NCI-H2029 (cell line): ENCODE measurements at places on chromosomes 4 and X.
A peak's percentile ranks its signal among the peaks of the same experiment; 100 is the strongest.

DNA sequence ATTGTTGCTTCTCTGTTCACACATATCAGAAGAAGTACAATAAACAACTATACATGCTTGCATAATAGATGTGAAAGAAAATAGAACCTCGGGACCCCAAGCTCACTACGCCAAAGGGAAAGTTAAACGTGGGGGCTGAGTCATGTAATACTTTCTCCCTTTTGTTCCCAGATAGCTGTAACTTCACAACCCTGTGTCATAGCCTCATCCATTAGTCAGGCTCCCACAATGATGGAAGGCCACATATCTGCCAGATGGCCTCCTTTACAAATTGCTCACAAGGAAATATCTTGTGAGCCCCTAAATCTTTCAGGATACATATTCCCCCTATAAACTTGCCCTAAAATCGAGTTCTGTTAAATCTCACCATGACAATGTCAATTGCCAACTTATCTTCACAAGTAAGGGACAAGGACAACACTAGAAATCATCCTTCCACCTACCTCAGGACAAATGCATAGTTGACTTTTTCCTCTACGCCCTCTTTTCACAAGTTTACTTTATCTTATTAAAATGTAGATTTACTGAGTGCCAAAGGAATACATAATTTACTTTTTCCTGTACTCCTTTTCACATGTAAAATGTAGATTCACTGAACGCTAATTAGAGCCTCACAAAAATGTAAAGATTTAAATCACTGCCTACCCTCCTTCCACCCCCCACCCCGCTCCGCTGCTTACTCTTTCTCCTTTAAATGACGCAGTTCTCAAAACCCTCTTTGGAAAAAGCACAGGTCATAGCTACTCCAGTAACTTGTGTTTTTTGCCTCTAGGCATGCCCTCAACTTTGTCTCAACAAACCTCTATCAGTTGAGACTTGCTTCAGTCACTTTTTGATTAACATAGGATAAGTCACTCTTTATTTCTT is 477.1 kb downstream of the DTHD1 start:
- DNase-seq: no peak

- no peak for DNase-seq
Measured at GRCh38 chrX:20263474-20263873, 3.2 kb downstream of the RPS6KA3 start.

- no peak for DNase-seq
Measured at GRCh38 chrX:124343016-124343415, 3.3 kb upstream of the SH2D1A start.

GRCh38 chrX:101759000-101759399 is 99.3 kb upstream of the ARMCX2 start:
- DNase-seq: no peak

DNA sequence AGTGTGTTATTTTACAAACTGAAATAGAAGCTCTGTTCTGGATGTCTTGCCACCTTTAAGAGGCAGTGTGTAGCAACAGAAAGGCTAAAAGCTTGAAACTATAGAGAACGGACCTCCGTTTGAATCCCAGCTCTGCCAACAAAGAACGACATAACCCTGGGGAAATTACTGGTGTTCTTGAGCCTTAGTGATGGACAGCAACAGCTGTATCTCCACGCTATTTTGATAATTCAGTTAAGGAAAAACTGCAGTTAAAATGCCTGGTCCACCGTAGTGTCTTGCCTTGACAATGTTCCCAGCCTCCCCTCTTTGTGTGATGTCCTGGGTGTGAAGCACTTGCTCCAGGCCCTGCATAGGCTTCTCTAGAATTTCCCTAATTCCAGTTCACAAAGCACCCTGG is 256.8 kb upstream of the HS3ST1 start:
- no peak for DNase-seq

- no peak for DNase-seq
Measured at GRCh38 chrX:41421071-41421729, 25.9 kb upstream of the NYX start.

- DNase-seq: no peak
Measured at GRCh38 chr4:57184378-57185029, 74.3 kb upstream of the IGFBP7 start.

GRCh38 chrX:153864101-153864500 is 21.9 kb downstream of the L1CAM start:
- DNase-seq: no peak

DNA sequence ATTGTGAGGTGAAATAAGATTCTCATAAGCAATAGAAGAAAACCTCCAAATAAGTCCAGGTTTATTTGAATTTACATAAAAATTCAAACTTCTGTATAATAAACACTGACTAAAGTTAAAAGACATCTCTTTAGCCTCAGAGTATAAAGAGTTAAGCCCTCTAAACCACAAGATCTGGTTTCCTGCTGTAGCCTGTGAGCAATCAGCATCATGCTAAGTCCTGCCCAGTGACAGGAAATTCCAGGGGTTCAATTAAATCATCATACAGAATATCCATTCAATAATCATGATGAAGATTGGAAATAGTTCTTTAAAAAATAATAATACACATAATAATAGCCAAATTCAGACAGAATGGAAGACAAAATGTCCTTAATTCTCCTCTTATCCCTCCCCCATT is 139.2 kb upstream of the DGKK start:
- no peak for DNase-seq

DNA sequence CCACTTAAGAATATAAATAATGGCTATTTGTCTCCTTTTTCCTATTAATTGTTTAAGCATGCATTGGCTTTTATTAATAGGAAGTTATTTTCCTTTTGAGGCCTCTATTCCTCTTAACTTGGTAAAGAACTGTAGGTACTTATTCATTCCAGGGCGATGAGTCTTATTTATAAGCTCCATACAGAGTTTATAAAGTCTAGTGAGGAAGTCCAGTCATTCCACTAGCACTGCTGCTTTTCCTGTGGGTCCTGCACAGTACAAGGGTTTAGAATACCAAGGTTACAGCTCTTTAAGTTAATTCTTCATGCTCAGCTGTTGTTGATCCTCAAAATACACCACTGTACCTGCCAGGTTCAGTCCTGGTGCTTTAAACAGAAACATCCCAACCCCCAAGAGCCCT is 28.5 kb upstream of the WNK3 start:
- DNase-seq: no peak

GRCh38 chrX:93741811-93742210 is 67.8 kb downstream of the FAM133A start:
- no peak for DNase-seq

- DNase-seq: no peak
Measured at GRCh38 chrX:40852586-40852985, 117.2 kb upstream of the MED14 start.

- DNase-seq: no peak
Measured at GRCh38 chr4:74982546-74983252, 49.8 kb downstream of the PARM1 start.

- DNase-seq: no peak
Measured at GRCh38 chrX:102711872-102712215, 404 bp upstream of the GPRASP2 start.

GRCh38 chrX:96693407-96693806 is 8.8 kb downstream of the DIAPH2 start:
- DNase-seq: no peak

GRCh38 chr4:121936101-121936500 is 15.8 kb downstream of the TRPC3 start:
- DNase-seq: no peak

DNA sequence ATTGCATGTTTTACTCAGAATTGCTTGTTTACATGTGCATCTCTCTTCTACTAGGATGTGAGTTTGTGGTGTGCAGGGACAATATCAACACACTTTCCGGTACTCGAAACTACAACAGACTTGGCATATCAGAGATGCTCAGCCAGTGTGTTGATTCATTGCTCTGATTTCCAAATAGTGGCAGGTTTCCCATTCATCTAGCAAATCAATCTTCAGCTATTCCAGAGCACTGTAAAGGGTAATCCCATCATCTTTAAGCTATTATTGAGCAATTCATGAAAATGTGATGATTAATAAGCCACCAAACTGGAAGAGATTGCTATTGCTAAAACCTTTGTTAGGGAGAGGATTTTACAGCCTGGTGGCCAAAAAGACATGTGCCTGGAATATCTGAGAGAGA is 574.2 kb upstream of the CPEB2 start:
- DNase-seq: no peak

GRCh38 chr4:21882051-21882839 is 66.3 kb downstream of the KCNIP4 start:
- no peak for DNase-seq

DNA sequence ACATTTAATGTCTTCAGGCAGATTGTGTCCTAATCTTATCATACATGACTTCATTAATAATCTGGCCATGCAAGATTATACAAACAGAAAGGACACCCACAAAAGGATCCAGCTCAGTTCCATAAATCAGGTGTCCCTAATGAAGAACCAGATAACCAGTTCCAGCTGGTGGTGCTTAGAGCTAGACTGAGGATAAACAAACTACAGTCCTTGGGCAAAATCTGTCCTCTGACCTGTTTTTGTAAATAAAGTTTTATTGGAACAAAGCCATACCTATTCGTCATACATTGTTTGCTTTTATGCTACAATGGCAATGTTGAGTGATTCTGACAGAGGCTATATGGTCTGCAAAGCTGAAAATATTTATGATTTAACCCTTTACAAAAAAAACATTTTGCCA is 199.5 kb downstream of the MID1IP1 start:
- DNase-seq: no peak

DNA sequence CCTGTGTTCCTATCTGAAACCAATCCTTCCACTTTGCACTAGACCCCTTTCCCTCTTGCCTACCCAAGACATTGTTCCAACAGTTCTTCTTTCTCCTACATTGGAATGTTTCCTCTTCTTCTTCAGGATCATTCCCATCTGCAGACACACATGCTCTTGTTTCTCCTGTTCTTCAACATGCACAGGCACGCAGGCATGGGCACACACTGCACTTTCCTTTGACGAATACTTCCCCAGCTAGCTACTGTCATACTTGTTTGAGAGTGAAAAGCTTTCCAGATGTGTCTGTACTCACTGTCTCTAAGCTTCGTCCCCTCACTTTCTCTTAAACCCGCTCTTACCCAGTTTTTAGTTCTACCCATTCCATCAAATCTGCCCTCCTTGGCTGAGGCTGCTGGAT is 31.8 kb upstream of the ERVMER34-1 start:
- no peak for DNase-seq

- no peak for DNase-seq
Measured at GRCh38 chr4:78099058-78099457, 41.9 kb downstream of the FRAS1 start.

GRCh38 chrX:49251325-49251724 is 13.2 kb downstream of the FOXP3 start:
- DNase-seq: no peak

DNA sequence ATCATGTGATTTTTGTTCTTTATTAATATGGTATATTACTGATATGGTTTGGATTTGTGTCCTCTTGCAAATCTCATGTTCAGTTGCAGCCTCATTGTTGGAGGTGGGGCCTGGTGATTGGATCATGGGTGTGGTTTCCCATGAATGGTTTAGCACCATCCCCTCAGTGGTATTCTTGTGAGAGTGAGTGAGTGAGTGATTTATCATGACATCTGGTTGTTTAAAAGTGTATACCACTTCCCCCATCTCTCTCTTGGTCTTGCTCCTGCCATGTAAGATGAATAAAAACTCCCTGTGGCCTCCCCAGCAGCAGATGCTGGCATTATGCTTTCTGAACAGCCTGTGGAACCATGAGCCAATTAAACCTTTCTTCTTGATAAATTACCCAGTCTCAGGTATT is 111.5 kb downstream of the TAB3 start:
- no peak for DNase-seq

DNA sequence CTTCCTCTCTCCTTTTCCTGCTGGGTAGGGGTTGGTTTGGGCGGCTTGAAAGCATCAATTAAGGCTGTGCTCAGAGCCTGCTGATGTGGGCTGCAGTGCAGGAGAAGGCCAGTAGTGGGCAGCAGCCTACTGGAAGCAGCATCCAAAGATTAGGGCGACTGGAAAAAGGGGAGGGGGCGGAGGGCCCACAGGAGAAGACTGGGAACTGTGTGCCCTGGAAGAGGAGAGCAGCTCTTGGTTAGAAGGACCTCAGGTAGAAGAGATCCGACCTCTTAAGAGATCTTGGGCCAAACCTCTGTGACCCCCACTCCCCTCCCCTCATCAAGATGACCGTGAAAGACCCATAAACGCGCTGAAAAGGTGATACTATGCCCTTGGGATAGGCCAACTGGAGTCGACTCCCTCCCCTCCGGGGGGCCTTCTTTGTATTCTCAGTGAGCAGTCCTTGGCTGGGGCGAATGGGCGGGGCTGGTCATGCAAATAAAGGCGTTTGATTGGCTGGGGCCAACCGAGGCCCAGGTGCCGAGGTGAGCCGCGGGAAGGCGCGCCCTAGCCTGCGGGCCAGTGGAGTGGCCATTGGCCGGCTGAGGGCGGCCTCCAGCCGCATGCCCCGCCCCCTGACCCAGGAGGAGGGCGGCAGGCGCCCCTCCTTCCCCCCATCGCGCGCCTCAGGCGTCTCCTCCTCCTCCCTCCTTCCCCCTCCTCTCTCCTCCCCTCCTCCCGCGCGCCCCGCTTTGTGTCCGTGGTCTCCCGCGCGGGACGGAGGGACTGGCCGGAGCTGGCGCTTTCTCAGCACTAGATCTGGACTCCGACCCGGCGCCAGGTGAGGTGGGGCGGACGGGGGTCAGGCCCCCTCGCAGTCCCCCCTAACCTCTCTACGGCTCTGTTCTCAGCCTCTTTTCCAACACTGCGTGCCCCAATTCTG is 10.1 kb downstream of the DLG3 start:
- peak; percentile 83 for DNase-seq

DNA sequence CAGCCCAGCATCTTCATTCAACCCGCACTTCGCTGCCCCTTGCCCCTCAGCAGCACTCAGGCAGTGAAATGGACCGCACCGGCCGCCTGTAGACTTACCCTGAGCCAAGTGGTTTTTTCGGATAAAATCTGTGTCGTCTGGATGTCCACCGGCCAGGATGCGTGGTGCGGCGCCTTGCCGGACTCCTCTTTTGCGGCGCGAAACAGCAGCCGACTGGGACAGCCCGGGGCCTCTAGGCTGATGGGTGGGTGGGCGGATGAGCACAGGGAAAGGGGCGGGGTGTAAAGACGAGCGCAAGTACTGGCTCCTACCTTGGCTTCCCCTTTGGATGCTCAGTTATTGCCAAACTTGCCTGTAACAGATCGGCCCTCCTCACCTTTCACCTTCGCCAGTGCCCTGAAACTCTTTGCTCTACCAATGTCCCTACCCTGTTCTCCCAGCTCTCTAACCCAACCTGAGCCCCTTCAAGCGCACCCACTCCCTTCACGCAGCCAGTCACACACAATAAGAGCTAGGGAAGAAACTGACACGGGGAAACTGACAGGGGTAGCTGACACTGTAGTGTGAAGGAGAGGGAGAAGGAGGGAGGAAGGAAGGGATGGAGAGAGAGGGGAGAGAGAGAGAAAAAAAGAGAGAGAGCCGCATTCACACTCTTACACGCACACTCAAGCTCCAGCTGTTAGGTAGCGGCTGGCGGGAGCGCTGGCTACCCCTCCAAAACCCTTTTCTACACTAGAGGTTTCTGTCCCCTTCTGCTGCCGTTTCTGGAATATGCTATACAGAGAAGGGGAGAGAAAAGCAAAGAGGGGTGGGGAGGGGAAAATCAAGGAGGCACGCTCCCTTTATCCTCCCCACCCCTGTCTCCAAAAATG is 559 bp downstream of the TRPC5 start:
- no peak for DNase-seq
